ENCODE measurements at places on chromosomes 6 and 20. TPM values are rescaled to one million over a fixed set of nuclear protein-coding genes. Genes with fewer than 3 reads are reported as not detected.

Gene SLC35F1
- total RNA-seq = 10.0 TPM

Gene NPEPL1
- 26.8 TPM for total RNA-seq

DNA sequence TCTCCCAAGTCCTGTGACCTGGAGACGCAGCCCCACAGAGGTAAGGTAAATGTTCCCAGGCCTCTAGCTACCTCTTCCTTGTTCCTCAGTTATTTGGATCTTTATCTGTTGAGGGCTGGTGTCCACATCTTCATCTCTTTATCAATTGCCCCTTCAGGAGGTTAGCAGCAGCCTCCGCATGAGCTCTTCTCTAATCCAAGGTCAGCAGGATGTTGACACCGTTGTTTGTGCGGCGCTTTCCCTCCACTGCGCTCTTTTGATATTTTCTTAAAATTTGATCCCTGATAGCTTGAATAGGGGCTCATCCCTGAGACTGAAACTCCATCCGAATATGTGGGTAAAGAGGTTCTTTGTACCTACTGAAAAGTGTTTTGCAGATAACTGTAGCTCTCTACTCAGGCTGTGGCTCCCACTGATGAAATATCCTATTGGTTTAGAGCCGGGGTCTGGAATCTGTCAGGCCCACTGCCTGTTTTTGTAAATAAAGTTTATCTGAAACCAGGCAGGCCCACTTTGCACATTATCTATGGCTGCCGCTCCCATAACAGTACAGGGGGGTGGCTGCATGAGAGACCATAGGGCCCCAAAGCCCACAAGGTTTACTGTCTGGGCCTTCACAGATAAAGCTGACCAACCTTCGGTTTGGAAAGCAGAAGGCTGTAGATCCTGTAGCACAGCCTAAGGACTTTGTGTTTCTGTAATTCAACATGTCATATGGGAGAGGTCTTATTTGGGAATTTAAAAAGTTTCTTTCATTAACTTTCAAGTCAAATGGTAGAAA lies 362.6 kb downstream of the QKI start:
- no peaks in the 10 kb centered on the region for H3K36me3 ChIP-seq
- no peak for DNase-seq
- H3K4me1 ChIP-seq = 0 out of 2 replicates have a peak, but pooled peaks cover 2% of the 10 kb centered on the region
- no peak overlapping the region for H3K4me3 ChIP-seq

- no peaks in the 10 kb centered on the region for H3K36me3 ChIP-seq
- no peak overlapping the region for H3K4me3 ChIP-seq
- no peaks in the 10 kb centered on the region for H3K4me1 ChIP-seq
- no peak for DNase-seq
- H3K27ac ChIP-seq = no peak overlapping the region
- no peaks in the 10 kb centered on the region for H3K27me3 ChIP-seq
Observed at GRCh38 chr6:130313206-130313605, 52.6 kb upstream of the TMEM200A start.

Gene DZANK1
- total RNA-seq = 9.9 TPM

DNA sequence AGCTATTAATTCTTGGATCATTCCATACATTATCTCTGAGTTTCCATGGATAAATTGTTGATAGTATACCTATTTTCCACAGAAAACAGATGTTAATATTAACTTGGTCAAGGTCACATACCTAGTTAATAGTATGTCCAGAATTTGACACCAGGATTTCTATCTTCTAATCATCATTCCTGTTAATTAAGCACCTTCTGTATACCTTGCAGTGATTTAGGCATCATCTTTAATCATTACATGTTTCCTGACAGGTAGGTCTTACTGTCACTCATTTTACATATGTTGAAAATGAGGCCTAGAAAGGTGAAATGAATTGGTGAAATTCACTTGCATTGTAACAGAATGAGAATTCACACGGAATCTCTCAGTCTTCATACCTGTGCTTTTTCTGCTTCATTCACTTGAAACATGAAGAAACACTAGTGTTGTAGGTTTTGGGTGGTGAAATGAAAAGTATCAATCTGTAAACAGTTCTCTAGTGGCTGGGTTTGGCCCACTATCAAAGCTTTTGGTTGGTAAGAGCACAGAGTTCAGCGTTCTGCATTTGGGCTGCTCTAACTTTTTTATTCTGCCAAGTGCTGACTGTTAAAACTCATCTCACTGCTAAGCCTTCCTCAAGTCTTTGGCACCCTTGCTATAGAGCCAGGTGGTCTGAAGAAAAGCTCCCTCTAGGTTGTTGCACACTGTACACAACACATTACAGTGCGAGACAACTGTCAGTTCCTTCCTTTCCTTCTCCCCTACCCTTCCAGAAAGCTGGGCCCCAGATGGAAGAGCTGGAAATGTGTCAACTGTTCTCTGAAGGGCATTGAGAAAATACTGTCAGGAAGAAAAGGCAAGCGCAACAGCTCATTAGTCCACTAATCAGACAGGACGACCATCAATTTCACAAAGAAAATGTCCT lies 57.8 kb upstream of the C20orf144 start:
- no peak overlapping the region for H3K27ac ChIP-seq
- H3K27me3 ChIP-seq = no peaks in the 10 kb centered on the region
- no peak for DNase-seq
- no peak overlapping the region for H3K4me3 ChIP-seq

- H3K27ac ChIP-seq = no peak overlapping the region
- H3K36me3 ChIP-seq = no peaks in the 10 kb centered on the region
- DNase-seq = no peak
- H3K4me1 ChIP-seq = no peaks in the 10 kb centered on the region
- no peak overlapping the region for H3K4me3 ChIP-seq
- H3K27me3 ChIP-seq = no peaks in the 10 kb centered on the region
Observed at GRCh38 chr6:77143659-77144447, 319.4 kb downstream of the HTR1B start.

Gene TP53TG5
- not detected for total RNA-seq

DNA sequence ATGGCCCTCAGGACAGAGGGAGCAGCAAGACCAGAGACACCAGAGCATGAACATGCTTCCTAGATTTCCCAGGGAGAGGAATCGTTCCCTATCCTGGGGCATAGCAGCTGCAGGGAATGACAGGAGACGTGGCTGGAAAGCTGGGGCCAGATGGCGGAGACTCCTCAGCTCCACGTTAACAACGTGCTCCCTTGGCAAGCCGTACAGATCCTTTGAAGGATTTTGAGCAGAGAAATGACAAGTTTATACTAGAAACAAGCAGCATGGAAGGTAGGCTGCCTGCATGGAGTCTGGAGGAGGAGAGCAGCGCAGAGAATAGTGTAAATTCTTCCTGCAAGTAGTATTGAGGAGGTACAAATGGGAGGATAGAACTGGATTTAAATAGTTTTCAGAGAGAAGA lies 11.7 kb downstream of the MYLIP start:
- no peak overlapping the region for H3K4me3 ChIP-seq
- peaks cover 2% of the 10 kb centered on the region for H3K4me1 ChIP-seq
- no peak for DNase-seq
- peaks cover 38% of the 10 kb centered on the region for H3K36me3 ChIP-seq
- H3K27ac ChIP-seq = no peak overlapping the region

DNA sequence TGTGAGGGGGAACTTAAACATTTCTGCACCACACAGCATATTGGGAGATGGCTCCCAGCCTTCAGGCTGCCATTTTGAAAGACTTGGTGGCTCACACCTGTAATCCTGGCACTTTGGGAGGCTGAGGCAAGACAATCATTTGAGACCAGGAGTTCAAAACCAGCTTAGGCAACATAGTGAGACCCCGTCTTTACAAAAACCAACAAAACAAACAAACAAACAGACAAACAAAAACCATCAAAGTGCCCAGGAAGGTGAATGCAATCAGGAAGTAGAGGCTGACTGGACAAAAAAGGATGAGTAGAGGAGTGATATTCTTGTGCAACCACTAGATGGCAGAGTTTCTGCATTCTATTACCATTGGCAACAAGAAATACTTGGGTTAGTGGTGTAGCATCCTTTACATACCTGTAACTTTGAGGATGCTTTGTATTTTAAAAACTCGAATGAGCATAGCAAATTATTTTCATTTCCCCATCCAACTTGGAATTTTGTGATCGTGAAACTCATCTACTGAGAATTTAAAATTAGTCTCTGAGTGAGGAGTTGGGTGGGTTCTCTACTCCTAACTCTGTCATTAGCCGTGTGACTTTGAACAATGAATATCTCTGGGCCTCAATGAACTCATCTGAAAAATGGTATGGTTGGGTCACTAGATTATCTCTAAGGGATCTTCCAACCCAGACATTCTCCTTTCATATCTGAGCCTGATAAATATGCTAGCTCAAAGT lies 84.4 kb downstream of the CRYBG1 start:
- no peak overlapping the region for H3K4me3 ChIP-seq
- H3K27me3 ChIP-seq = no peaks in the 10 kb centered on the region
- H3K27ac ChIP-seq = no peak overlapping the region
- no peak for DNase-seq
